Muscle of back (tissue), 13 donors: ENCODE measurements at places on chromosomes 7 and 10.

- DNase-seq = peak; percentile 51
These were observed 560.5 kb upstream of the GALNT17 start for GRCh38 chr7:70571403-70571934.

DNA sequence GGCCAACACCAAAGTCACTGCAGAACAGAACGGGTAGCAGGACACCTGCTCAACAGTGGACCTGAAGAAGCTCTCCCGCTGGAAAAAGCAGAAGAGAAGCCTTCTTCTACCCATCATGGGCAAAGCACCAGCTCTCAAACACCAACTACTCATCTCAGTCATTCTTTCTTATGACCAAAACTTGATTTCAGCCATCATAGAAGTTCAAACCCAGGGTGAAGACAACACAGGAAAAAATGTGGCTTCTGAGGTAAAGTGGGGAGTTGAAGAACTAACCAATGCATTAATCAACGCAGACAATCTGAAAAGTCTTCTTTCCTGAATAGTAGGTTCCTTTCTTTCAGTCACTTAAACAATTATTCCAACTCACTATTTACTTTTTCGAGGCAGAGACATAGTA is 83.3 kb downstream of the ELMO1 start:
- no peak for DNase-seq

- DNase-seq = peak; percentile 83
These were observed 46.1 kb downstream of the ARMH3 start for GRCh38 chr10:102009801-102010425.

- DNase-seq = no peak
These were observed 1.0 kb downstream of the TLL2 start for GRCh38 chr10:96512524-96513304.

DNA sequence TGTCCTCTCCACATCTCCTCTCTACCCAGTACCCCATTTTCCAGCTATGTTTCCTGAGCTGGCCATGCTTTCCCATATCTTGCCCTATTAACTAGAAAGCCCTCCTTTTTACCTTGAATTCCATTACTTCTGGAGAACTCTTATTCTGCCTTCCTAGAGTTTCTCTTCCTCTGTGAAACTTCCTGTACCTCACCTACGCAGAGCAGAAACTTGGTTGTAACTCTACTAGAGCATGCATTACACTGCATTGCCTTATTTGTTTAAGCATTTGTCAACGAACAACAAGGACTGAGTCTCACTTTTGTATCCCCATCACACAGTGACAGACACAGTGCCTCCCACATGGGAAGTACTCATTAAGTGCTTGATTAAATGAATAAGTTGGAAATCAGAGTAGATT is 36.4 kb downstream of the VCL start:
- DNase-seq = no peak

DNA sequence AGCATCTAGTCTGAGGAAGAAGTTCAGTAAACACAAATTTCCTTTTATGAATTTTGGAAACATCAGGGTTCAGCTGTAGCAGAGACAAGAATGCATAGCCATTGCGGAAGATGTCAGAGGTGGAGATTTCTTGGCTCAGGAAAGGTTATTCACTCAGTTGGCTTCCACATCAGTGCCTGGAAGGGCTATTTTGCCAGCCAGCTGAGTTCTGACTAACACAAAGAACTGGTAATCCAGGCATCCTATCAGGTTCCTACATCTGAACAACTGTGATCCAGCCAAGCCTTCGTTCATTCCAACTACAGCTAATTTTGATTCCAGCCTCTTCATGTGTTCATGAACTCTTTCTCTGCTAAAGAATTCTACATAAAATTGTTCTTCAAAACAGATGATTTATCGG is 965.6 kb downstream of the XPNPEP1 start:
- DNase-seq = peak; percentile 3

- DNase-seq = no peak
These were observed 35.0 kb upstream of the DGKI start for GRCh38 chr7:137881607-137882260.

- DNase-seq = peak; percentile 76
These were observed 588 bp downstream of the GLI3 start for GRCh38 chr7:42236266-42236975.

DNA sequence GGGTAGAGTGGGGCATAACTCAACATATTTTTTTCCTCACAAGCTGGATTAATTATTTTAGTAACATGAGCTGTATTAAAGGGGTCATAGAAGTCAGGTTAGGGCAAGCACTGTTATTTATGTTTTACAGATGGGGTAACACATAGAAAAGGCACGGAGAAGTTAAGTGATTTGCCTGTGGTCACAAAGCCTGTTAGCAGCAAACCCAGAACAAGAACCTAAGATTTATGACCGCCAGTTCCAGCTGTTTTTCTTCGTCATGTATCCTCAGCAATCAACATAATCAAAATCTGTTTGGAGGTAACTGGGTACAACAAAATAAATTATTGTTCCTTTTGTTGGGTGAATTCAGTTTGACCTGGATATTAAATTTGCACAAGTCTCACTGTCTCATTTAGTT is 57.2 kb upstream of the BET1 start:
- DNase-seq = no peak

GRCh38 chr10:2777666-2778355 is 289.5 kb upstream of the PFKP start:
- no peak for DNase-seq

DNA sequence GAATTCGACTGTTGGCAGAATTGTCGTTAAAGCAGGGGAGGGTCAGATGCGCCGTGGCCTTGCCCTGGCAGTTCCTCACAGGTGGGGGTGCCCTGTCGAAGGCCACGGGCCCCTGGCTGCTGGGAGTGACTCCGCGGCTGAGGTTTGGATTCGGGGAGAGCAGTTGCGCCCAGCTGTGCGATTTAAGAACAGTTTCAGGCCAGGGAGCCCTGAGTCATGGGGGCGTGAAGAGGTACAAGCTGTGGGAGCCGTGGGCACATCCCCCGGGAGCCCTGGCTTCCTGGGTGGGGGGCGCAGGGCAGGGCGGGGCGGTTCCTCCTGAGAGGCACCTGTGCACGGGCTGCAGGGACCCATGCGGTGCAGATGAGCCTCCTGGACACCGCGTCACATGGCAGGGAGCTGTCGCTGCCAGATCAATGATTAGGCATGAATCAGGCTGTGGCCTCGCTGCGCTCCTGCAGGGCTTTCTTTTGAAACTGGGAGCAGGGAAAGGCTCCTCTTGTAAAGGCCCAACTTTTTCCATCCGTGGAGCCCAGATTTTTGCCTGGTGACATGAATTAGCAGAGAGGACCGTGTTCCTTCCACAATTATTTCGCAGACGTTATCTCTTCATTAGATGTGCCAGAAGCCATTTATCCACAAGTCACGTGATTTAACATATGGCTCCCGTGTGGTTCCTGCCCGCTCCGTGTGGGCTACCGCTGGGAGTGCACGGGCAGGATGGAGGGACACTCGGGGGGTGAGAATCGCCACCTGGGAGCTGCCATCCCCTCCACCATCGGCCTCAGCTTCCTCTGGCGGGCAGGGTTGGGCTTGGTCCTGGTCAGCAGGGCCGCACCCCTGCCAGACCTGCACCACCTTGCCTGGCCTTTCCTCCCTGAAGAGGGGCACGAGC is 918 bp downstream of the PWWP2B start:
- DNase-seq = no peak

GRCh38 chr10:71719464-71720201 is at the start of gene C10orf105:
C10orf105 (minus strand) TSS chr10:71719778; CDS start chr10:71716337, 3,441 bp downstream.
- DNase-seq = no peak

DNA sequence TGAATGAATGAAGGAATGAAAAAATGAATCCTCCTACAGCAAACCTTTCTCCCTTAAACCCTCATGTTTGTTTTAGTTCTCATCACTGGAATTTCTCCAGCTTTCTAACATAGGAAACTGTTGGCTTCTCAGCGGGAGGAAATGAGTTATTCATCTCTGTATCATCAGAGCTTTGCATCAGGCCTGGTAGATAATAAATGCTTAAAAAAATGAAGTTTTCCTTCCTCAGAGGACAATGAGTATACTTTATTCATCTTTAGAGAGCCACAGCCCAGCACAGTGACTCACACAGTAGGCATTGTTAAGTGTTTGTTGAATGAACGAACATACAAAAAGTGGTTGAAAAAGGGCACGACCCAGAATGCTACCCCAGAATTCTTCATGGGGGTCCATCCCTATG is 62.6 kb downstream of the COL13A1 start:
- no peak for DNase-seq

DNA sequence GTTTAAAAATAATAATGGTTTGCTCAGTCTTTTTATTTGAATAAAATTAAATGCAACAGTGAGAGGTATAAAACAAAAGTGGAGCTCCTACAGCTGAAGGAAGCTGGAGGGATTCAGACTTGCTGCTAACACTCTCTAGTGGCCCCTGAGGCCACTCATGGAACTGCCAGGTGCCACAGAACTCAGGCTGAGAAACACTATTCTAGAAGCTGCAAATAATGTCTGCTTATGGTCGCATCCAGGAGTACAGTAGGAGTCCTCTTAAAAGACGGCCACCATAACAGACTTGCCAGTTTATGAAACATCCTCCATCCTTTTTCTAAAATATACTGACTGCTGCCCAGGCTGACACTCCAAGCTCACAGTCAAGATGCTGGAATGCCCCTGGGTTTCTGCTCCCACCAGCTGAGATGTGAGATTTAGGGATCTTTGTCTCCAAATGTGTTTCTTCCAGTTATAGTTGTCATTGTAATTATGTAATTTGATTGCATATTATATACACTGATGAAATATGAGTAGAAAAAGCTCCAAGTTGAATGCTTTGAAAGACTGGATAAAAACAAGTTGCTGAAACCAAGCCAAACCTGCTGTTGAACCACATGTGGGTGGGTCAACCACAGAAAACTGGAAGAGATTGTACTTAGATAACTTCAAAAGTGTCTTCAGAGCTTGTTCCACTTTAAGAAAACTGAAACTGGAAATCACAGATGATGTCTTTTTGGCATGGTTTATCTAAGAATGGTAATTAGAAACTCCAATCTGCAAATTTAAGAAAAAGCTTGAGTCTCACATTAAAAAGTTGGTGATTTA is 213.7 kb upstream of the AOAH start:
- DNase-seq = no peak

DNA sequence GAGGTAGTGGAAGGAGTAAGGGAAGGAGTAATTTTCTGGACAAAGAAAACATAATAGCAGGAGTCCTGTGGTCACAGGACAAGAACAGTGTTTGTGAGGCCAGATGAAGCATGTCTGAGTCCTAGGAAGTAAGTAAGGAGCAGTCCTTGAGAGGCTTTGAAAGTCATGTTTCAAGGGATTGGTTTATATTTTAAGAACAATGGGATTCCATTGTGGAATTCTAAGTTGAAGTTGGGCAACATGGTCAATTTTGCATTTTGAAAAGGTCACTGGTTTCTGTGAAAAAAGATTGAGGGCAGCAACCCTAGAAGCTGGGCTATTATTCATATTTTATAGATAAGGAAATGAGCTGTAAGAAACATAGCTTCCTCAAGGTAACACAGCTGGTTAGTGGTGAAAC is 10.8 kb upstream of the SLC25A28 start:
- no peak for DNase-seq

DNA sequence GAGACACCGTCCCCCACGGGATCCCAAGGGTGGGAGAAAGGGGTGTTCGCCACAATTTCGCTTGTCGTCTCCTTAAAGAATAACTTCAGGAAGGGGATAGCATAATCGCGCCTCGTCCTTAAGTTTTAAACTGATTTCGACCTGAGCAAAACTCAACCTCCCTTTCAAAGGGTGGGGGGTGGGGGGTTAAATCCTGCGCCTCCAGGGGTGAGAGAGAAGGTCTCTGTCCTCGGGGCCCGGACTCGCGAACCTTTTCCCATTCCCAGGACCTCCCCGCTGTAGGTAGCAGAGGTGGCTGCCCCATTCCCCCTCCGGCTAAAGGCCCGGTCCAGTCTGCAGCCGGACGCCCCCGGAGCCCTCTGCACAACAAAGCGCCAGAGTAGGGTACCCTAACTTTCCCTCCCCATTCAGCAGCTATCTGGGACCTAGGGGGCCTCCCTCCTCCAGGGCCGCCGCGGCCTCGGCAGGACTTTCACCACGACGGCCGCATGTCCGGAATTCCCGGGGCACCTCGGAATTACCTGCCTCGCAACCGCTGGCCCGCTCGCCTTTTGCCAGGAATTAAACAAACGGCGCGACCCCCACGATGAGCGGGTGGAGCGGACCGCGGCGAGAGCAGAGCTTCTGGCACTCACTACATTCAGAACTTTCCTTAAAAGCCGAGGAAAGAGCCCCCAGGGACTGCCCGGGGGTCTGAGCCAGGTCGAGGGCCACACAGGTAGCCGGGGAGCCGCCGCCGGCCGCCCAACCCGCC is 1.7 kb downstream of the CDK6 start:
- no peak for DNase-seq

GRCh38 chr7:115910541-115911164 is 119.9 kb downstream of the TFEC start:
- DNase-seq = peak; percentile 44

DNA sequence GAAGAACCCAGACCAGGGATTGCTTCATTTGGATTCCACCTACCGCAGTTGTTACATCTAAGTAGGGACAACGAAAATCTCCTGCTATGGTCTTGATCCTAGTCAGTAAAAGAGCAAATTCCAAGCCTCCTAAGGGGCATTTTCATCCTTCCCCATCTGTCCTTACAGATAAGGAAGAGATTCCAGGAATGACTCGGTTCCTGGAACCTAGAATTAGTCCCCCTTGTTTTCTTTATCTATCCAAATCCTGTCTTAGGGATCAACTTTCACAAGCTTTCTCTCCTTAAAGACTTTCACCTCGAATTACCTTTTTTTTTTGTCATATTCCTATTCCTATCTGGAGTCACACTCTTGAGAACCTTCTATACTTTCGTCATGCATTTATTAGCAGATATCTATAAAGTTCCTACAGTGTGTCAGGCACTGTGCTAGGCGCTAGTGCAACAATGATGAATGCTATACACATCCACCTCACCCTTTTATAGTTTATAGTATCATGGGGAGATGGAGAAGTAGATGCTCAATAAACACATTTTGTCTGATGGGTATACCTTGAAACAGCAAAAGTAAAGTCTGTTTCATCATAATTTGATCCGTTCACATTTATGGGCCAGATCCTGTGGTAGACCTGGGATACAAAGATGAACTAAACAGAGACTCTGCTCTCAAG is 39.2 kb downstream of the LAMB4 start:
- DNase-seq = no peak

GRCh38 chr10:22389856-22390589 is 44.7 kb downstream of the SPAG6 start:
- no peak for DNase-seq

GRCh38 chr7:47318395-47319182 is 263.3 kb downstream of the TNS3 start:
- no peak for DNase-seq

DNA sequence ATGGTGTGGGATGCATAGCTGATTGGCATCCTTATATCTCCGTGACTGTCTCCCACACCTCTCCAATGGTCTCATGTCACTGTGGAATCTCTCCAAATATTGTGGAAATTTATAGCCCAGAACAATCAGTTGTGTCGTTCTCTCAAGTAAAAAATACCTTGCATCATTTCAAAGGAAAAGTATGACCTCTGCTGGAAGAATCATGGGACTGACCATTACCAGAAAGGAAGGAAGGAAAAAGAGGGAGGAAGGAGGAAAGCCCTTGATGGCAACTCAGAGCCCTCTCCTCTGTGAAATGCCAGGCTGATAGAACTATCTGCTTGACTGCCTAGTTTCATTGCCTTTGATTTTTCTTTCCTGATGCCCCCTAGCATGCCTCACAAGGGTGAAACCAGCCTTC is 76.3 kb downstream of the FOXI2 start:
- no peak for DNase-seq

GRCh38 chr10:86345859-86346798 is 20.5 kb downstream of the GRID1 start:
- no peak for DNase-seq
